A172 (cell line): ENCODE measurements at places on chromosomes 1 and 21. TPM values are rescaled to one million over a fixed set of nuclear protein-coding genes. Genes with fewer than 3 reads are reported as not detected.

SNAPIN gene
- total RNA-seq, result 150 and 158 TPM in 2 replicates

- no peak for DNase-seq
These were observed 106.3 kb upstream of the CACHD1 start for GRCh38 chr1:64363616-64364015.

GRCh38 chr1:155976062-155976912 lies 2.1 kb downstream of the ARHGEF2 start:
- peak; percentile 84 for DNase-seq

DNA sequence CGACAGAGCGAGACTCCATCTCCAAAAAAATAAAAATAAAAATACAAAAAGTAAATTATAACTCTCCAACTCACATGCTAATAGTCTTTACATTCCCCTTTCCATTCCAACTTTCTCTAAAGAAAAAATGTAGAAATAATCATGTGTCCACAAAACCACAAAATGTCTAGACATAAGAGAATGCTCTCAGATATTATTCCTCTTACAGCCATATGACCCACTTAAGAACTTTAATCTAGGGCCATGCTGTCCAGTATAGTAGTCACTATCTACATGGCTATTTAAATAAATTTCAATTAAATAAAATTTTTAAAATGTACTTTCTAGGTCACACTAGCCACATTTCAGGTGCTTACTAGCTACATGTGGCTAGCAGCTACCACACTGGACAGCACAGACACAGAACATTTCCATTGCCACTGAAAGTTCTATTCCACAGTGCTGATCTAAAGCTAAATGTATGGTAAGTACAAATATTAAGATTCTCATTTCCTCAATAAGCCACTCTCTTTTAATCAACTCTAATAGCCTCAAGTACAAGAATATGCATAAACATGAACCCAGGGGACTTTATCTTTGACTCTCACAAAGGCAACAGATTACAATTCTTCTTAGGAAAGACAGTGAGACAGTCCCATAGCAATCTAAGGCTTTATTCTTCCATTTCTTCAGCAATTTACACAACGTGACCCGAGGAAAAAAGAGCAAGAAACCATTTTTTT lies 138.6 kb downstream of the RERE start:
- no peak for DNase-seq

EEIG2 gene
- total RNA-seq, result 18.9 and 20.2 TPM in 2 replicates

RGS2 gene
- 1.5 and 3.8 TPM in 2 replicates for total RNA-seq

DNA sequence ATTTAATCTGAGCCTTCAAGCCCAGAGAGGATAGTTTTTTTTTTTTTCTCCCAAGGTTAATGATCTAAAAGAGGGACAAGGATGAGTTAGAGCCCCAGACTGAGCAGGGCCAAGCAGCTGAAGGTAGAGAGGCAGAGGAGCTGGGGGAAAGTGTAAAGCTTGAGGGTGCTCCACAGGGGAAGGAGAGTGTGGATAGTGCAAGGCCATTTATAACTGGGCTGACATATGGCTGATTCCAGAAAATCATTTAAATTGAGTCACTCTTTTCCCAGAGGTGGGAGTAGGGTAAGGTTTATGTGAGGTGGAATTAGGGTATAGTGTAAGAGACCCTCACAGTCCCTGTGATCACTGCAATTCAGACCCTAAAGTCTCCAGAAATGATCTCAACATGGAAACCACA lies 55.8 kb downstream of the BEND5 start:
- DNase-seq, result no peak

GRCh38 chr1:89901957-89902669 lies 81.3 kb downstream of the LRRC8D start:
- DNase-seq, result no peak
